Stimulated activated CD4-positive, alpha-beta T cell treated with anti-CD3 and anti-CD28 coated beads, Interleukin-12 subunit alpha, Interleukin-12 subunit beta, amount 100 ng/mL, for 48 hours (primary cell): ENCODE measurements at places on chromosomes 4 and X.

- no peak for DNase-seq
These were observed 4.9 kb upstream of the ABRAXAS1 start for GRCh38 chr4:83489711-83490326.

GRCh38 chrX:115689931-115690330 lies 129.0 kb downstream of the PLS3 start:
- DNase-seq = no peak

GRCh38 chrX:152652060-152652459 lies 14.4 kb downstream of the GABRQ start:
- DNase-seq = no peak

DNA sequence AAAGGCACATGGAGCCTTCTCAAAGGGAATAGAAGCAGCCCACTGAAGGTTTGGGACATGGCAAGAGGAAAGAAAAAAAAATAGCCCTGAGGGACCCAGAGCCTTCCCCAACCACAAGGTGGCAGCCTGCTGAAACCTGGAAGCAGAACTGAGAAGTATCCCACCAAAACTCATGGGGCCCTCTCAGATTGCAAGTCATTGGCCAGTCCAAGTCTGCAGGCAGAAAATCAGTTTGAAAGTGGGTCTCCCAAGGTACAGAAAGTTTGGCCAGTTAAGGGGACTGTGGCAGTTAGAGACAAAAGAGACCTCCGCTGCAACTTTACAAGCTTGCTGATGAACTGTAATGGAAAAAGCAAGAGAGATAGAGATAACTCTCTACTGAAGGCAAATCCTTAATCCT lies 155.8 kb downstream of the ANTXR2 start:
- DNase-seq = peak; percentile 31

DNA sequence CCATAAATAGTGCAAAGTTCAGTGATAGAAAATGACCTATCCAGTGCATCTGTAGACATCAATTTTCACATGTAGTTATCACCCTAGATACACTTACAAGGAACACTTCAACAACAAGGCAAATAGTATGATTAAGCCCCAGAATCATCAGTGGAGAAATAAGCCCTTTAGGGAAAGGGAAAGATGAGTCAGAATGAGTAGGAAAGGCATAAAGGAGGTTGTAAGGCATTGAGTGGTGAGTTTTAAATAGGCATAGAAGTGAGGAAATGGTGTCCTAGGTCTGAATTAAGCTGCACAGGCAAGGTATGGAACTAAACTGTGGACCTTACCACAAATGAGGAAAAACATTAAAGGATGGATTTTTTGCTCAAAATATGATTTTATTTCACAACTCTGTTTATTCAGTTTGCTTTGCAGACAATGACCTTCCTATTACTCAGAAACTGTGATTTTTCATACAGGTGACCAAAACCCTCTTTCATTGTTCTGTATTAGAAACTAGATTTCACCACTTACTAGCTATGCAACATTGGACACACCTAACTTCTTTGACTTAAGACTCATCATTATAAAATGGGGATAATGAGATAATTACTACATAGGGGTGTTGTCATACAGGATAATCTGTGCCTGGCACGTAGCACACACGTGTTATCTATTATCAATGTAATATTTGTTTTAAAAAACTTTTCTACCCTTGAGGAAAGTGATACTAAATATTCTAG lies 57.0 kb upstream of the MAP9 start:
- DNase-seq = no peak

- DNase-seq = no peak
These were observed 18.4 kb upstream of the STK26 start for GRCh38 chrX:132004728-132005127.

DNA sequence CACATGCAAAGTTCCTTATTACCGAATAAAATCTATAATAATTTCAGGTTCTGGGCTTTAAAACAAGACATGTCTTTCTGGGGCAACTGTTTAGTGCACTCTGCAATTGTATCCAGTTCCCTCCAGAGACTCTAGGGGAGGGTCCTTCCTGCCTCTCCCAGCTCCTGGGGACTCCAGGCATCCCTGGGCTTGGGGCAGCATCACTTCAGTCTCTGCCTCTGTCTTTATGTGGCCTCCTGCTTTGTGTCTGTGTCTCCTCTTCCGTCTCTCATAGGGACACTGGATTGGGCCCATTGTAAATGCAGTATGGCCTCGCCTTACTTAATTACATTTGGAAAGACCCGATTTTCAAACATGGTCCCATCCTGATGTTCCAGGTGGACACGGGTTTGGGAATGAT lies 10.9 kb upstream of the ASMTL start:
- no peak for DNase-seq

DNA sequence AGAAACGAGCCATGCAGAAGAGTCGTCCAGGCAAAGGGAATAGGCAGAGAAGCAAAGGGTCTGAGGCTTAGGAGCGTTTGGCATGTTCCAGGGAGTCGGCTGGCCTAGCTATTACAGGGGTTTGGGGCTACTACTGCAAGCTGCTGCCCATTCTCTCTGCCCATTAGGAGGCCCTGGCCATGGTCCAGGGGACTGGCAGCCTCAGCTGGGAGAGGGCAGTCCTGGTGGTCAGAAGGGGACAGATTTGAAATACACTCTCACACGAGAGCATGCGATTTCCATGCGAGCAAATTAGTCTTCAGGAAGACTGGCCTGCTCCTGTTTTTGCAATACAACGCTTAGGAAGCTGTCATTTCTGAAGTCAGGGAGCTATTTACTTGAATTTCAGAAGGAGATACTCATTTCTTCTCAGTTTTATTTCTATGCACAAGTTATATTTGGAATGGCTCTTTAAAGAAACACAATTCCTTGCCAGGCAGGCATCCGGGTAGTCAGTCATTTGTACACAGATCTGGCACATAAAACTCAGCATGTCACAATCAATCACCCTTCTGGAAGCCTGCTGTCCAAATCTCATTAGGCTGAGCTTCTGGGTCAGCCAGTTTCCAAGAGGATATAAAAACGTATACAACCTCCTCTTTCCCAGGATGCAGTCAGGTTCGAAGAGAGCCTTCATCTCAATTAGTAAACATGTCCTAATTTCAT lies 27.0 kb downstream of the PROM1 start:
- no peak for DNase-seq

- DNase-seq = no peak
These were observed 5.7 kb downstream of the AFM start for GRCh38 chr4:73487233-73487632.

DNA sequence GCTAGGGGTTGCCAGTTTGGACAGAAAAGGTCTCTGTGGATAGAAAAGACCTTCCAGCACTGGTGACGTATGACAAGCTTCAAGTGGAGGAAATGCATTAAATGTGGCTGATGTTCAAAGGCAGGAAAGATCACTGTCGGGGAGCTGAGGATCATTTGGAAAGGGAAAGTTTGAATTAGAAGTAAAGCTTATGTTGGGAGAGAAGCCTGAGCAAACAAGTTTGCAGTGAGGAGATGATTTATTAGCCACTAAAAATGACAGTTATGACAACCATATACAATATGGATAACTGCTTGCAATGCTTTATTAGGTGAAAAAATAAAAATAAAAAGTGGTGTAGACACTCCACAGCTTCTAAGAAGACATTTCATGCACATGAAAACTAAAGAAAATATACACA lies 135.3 kb upstream of the HS3ST1 start:
- DNase-seq = no peak

- no peak for DNase-seq
These were observed 20.5 kb downstream of the PKD2 start for GRCh38 chr4:88027611-88028608.

- DNase-seq = no peak
These were observed 10.1 kb upstream of the VMA21 start for GRCh38 chrX:151386838-151387459.

GRCh38 chr4:99654361-99654761 lies 3.3 kb downstream of the C4orf54 start:
- no peak for DNase-seq

DNA sequence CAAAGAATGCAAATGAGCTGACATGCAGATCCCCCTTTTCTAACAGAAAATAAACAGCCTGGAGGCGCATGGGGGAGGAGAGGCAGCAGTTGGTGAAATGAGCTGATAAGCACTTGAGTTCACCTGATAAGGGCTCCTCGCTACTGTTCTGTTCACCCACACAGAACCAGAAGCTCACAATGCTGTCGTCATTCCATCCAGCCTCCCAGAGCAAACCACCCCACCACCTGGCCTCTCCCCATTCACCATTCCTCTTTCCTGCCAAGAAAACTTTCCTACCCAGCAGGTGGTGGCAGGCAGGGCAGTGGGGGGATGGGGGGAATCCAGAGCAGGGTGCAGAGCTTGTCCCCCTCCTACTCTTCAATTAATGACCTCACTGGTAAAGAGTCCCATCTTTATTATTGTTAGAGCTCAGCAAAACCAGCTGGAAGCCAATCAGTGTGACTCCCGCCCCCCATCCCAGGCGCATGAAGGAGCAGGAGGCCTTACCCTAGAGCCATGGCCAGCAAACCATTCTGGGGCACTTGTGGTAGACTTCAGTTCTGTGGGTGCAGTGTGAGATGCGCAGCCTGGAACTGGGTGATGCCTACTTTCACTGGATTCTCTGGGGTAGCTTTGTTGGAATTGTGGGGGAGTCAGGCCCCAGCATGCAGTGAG lies 350.3 kb downstream of the ZIC3 start:
- DNase-seq = no peak

DNA sequence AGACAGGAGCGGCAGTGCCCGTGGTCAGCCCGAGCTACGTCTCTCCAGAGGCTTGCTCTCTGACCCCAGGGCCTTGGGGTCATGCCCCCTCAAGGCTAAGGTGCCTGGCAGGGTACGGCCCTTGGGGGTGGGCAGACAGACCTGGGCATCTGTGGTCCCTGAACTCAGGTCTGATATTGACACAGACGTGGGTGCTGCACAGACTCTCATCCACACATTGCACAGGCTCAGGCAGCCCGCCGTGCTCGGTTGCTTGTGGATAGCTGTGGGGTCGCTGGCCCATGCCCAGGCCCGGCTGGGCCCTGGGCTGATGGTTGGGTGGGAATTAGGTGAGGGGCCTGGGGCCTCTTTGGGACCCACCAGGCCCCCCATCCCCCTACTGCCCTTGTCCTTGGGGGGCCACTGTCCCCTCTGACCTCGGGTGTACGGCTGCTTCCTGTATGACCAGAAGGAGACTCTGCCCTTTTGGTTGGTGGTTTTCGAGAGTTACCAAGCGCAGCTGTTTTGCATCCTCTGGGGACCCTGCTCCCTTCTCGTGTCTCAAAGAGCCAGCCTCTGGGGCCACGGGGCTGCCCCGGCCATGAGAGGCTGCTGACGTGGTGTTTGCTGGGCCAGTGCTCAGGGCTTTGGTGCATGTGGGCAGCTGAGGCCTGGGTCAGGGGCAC lies 10.1 kb downstream of the FGFRL1 start:
- no peak for DNase-seq

DNA sequence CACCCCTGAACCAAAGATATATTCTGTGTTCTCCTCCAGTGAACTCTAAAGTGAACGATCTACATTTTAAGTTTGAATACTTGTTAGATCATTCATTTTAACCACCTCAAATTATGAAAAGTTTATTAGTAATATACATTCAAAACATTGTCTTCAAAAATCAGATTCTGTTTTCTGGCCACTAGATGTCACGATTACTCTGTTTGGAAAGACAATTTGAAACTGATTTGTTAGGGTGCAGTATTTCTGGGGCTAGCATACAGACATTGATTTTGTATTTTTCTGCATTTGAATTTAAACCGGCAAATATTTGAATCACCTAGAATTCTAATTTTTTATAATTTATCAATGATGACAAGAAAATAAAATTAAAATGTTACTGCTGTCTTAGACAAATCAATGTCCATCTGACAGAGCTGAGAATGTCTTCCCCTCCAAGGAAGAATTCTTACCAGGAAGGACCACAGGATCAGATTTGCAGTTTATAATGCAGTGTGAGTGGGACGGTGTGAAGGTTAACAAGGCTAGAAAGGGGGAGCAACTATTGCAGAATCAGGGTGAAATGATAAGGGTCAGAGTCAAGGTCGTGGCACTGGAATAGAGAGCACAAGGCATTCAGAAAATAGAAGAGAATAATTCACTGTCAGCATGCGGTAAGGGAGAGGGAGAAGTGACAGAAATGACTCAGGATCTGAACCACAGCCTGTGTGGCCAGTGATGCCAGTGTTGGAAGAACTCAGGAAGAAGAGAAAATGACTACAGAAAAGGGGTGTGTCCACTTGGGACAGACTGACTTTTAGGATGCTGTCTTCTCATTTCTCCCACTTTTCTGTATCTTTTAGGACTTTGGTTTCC lies 91.6 kb downstream of the ANXA10 start:
- DNase-seq = no peak

DNA sequence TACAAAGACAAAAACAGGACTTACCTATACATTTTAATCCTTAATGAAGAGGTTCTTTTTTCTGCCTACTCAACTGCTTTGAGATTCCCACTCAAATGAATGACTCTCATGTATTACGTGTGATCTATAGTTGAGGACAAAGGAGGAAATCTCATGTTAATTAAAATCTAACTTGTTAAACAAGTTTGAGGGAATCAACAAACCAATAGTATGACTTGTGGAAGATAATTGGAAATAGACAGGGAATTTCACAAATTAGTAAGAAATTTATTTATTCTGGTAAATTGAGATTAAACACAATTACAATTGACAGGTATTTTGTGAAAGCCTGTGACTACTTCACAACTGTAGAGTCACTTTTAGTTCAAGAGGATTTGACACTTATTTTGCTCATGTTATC lies at the start of gene TMPRSS11D:
TMPRSS11D (minus strand) TSS at position 101 of the 400 bp plus-strand sequence; CDS start at position 32, 69 bp downstream.
- no peak for DNase-seq

DNA sequence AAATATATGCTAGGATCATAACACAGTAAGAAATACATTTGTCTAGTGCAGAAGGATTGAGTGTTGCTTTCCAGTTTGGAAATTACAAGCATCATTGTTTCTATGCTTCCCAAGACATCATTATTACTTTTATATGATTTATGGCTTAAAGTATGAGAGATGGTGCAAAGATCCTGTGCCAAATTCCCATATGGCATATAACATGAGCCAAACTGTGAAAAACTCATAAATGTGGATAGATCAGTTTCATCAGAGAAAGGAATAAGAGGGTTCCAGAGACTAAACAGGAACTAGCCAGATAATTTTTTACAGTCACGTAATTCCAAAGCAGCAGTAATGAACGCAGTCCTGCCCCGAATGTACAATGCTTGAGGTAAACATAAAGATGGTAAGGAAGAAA lies 126.3 kb downstream of the PRDM5 start:
- no peak for DNase-seq

GRCh38 chrX:121642415-121642814 lies 595.0 kb downstream of the GLUD2 start:
- DNase-seq = no peak

DNA sequence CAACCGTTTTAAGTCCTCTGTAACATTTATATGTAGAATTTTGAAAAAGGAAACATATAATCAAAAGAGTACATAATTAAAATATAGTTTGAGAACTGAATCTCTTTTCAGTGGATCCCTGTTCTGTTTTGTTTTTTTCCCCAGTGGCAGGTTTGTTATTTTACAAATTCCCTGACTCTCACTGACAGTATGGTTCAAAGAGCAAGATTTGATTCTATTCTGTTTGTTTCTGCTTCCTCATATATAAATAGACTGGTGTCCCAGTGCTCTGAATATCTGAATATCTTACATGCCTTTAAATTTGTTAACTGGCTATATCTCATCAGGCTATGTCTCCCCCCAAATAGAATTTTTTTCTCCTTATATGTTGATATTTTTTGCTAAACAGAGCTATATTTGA lies 16.6 kb downstream of the SULT1E1 start:
- DNase-seq = no peak

GRCh38 chrX:40719218-40719617 lies 16.1 kb downstream of the MED14 start:
- no peak for DNase-seq
